ENCODE measurements at places on chromosomes 13 and 19.

- no peaks in the 10 kb centered on the region for H3K36me3 ChIP-seq
- no peak overlapping the region for H3K27ac ChIP-seq
- H3K27me3 ChIP-seq = peaks cover 27% of the 10 kb centered on the region
- ATAC-seq = no peak
Measured at GRCh38 chr13:51025245-51025905, 85.7 kb downstream of the C13orf42 start.

GRCh38 chr19:3233831-3234230, 9.4 kb downstream of the CELF5 start:
- no peaks in the 10 kb centered on the region for H3K4me1 ChIP-seq
- H3K27ac ChIP-seq = no peak overlapping the region
- no peak overlapping the region for H3K4me3 ChIP-seq
- no peaks in the 10 kb centered on the region for H3K36me3 ChIP-seq
- H3K27me3 ChIP-seq = peaks cover 33% of the 10 kb centered on the region

- peak; percentile 66 for ATAC-seq
- no peaks in the 10 kb centered on the region for H3K36me3 ChIP-seq
- H3K4me3 ChIP-seq = no peak overlapping the region
- no peaks in the 10 kb centered on the region for H3K27me3 ChIP-seq
- H3K27ac ChIP-seq = peak overlapping the region; percentile 17
- peaks cover 20% of the 10 kb centered on the region for H3K4me1 ChIP-seq
Measured at GRCh38 chr13:50474088-50474662, 369.3 kb downstream of the DLEU7 start.

- H3K4me3 ChIP-seq = peak overlapping the region; percentile 83
- H3K27ac ChIP-seq = peak overlapping the region; percentile 95
- ATAC-seq = no peak
- no peaks in the 10 kb centered on the region for H3K27me3 ChIP-seq
- H3K4me1 ChIP-seq = peaks cover 75% of the 10 kb centered on the region
Measured at GRCh38 chr19:6800991-6801484, 28.5 kb downstream of the VAV1 start.

GRCh38 chr19:34841780-34842179, 68.8 kb upstream of the ZNF599 start:
- H3K4me1 ChIP-seq = peaks cover 8% of the 10 kb centered on the region
- H3K27ac ChIP-seq = no peak overlapping the region
- peaks cover 19% of the 10 kb centered on the region for H3K27me3 ChIP-seq
- H3K36me3 ChIP-seq = peaks cover 3% of the 10 kb centered on the region
- ATAC-seq = no peak

DNA sequence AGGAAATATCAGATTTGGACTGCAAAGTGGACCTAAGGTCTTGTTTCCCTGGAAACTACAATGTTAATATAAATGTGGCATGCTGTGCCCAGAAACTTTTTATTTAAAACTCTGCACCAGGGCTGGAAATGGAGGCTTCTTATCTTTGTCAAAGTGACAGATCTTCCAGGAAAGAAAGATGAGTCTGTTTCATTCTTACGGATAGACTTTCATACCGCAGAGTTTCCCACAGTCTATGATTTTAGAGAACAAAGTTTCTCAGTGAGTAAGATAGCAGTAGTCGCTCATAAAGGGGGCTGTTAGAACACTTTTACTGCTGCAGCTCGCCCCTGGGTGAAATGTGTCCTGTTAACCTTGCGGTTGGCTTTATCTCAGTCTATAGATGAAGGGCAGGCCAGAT, 6.7 kb downstream of the CLEC11A start:
- no peaks in the 10 kb centered on the region for H3K36me3 ChIP-seq
- ATAC-seq = no peak
- no peaks in the 10 kb centered on the region for H3K4me1 ChIP-seq
- H3K4me3 ChIP-seq = no peak overlapping the region
- no peak overlapping the region for H3K27ac ChIP-seq

DNA sequence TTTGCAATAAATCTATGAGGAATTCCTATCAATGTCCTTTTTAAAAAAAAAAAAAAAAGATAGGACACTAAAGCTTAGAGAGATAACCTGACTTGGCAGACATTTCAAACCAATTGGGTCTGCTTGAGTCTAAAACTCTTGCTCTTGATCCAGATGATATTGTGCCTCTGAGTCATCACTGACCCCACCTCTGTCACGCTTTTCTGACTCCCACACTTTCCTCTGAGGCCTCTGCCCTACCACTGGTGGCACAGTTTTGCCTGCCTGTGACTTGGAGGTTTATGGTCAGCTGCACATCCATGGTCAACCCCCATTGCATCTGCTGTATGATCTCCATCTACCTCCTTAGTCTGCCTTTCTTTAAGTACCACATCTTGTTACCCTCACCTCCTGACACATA, 328.7 kb downstream of the SPRY2 start:
- no peaks in the 10 kb centered on the region for H3K36me3 ChIP-seq
- H3K4me3 ChIP-seq = no peak overlapping the region
- peak; percentile 68 for ATAC-seq
- H3K27me3 ChIP-seq = no peaks in the 10 kb centered on the region

DNA sequence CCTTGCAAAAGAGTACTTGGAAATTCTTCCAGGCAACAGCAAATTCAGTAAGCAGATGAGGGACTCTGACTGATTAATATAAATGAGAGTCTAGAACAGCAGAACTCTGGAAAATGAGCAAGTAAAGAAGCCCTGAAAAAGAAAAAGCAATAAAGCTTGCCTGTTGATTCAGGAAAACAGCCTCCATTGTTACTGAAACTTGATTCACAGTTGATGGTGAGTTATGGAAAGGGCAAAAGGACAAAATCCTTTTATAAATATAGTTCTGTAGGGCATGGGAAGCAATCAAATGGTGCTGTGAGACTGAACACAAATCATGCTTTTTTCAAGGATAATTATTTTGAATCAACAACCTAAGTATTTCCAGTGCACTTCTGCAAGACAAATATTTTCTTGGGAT, 67.7 kb downstream of the IRS2 start:
- no peak for ATAC-seq
- no peak overlapping the region for H3K4me3 ChIP-seq
- H3K27me3 ChIP-seq = no peaks in the 10 kb centered on the region
- no peaks in the 10 kb centered on the region for H3K4me1 ChIP-seq
- H3K27ac ChIP-seq = no peak overlapping the region

GRCh38 chr13:55577847-55578210, 1562.9 kb upstream of the PRR20A start:
- no peaks in the 10 kb centered on the region for H3K36me3 ChIP-seq
- H3K27ac ChIP-seq = no peak overlapping the region
- H3K4me3 ChIP-seq = no peak overlapping the region
- no peaks in the 10 kb centered on the region for H3K27me3 ChIP-seq
- no peak for ATAC-seq
- no peaks in the 10 kb centered on the region for H3K4me1 ChIP-seq

DNA sequence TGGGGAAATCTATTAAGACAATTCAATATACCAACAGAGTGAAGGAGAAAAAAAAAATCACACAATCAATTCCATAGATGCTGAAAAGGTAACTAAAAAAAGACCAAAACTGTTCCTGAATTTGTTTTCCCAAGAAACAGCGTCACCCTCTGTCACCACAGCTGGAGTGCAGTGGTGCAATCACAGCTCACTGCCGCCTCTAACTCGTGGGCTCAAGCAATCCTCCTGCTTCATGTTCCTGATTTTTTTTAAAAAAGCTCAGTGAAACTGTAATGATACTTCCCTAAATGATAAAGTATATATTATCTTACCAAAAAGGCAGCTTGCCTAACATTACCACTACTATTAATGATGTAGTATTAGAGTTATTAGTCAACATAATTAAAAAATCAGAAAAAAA, 19.6 kb upstream of the ZFP14 start:
- H3K4me1 ChIP-seq = peaks cover 18% of the 10 kb centered on the region
- no peaks in the 10 kb centered on the region for H3K27me3 ChIP-seq
- no peak overlapping the region for H3K27ac ChIP-seq
- ATAC-seq = no peak

DNA sequence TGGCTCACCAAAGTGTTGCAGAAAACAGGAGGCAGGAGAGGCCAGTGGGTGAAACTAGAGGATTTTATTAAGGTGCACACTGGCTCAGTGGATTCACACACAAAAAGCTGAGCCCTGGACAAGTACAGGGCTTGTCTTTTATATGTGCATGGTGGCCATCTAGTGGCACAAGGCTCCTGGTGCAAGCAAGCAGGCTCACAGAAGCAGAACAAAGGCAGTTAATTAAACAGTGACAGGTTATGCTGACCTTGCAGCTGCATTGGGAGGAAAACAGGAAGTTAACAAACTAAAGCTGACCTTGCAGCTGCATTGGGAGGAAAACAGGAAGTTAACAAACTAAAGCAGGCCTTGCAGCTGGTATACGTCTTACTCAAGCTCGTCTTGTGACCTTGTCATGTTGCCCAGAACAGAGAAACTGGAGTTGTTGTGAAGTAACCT, 65.3 kb upstream of the ZNF681 start:
- peak; percentile 68 for ATAC-seq
- no peaks in the 10 kb centered on the region for H3K4me1 ChIP-seq
- no peak overlapping the region for H3K4me3 ChIP-seq
- H3K27me3 ChIP-seq = no peaks in the 10 kb centered on the region

GRCh38 chr13:43230989-43231388, 207.6 kb downstream of the DNAJC15 start:
- H3K27me3 ChIP-seq = peaks cover 25% of the 10 kb centered on the region
- no peak overlapping the region for H3K27ac ChIP-seq
- no peak for ATAC-seq
- H3K4me3 ChIP-seq = no peak overlapping the region
- H3K36me3 ChIP-seq = no peaks in the 10 kb centered on the region

DNA sequence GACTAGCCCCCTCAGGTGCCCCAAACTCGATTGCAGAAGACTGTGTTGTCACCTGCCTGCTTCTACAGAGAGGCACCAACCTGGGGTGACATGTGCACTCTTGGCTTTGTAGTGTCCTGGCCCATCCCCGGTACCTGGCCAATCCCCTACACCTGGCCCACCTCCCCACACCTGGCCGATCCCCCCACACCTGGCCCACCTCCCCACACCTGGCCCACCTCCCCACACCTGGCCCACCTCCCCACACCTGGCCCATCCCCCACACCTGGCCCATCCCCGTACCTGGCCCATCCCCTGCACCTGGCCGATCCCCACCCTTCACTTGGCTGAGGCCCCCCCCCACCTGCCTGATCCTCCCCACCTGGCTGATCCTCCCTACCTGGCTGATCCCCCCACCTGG, 25.4 kb downstream of the ATP11A start:
- peaks cover 38% of the 10 kb centered on the region for H3K36me3 ChIP-seq
- peaks cover 53% of the 10 kb centered on the region for H3K4me1 ChIP-seq
- no peak overlapping the region for H3K4me3 ChIP-seq
- no peaks in the 10 kb centered on the region for H3K27me3 ChIP-seq
- peak; percentile 53 for ATAC-seq

GRCh38 chr13:93158565-93158964, 68.0 kb upstream of the GPC6 start:
- no peak overlapping the region for H3K27ac ChIP-seq
- H3K4me3 ChIP-seq = no peak overlapping the region
- no peaks in the 10 kb centered on the region for H3K36me3 ChIP-seq
- no peaks in the 10 kb centered on the region for H3K27me3 ChIP-seq
- no peak for ATAC-seq
- no peaks in the 10 kb centered on the region for H3K4me1 ChIP-seq

GRCh38 chr19:14023404-14024235, 4.3 kb upstream of the RLN3 start:
- no peaks in the 10 kb centered on the region for H3K27me3 ChIP-seq
- ATAC-seq = no peak
- H3K4me1 ChIP-seq = peaks cover 28% of the 10 kb centered on the region
- H3K36me3 ChIP-seq = no peaks in the 10 kb centered on the region

GRCh38 chr19:51055866-51056265, 9.0 kb downstream of the KLK13 start:
- H3K27ac ChIP-seq = no peak overlapping the region
- H3K36me3 ChIP-seq = no peaks in the 10 kb centered on the region
- peaks cover 61% of the 10 kb centered on the region for H3K27me3 ChIP-seq
- H3K4me1 ChIP-seq = no peaks in the 10 kb centered on the region
- no peak overlapping the region for H3K4me3 ChIP-seq
- ATAC-seq = no peak

DNA sequence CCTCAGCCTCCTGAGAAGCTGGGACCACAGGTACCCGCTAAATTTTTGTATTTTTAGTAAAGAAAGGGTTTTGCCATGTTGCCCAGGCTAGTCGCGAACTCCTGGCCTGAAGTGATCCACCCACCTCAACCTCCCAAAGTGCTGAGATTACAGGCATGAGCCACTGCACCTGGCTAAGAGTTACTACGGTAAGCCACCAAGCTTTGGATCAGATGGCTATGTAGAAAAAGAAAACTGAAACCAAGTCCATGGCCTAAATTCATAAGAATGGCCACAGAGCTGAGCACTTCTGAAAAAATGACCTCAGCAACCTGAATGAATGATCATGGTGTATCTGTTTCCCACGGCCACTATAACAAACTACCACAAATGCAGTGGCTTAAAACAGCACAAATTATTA, 9.4 kb downstream of the OPA3 start:
- ATAC-seq = no peak
- H3K4me3 ChIP-seq = no peak overlapping the region
- no peak overlapping the region for H3K27ac ChIP-seq
- peaks cover 5% of the 10 kb centered on the region for H3K36me3 ChIP-seq
- H3K4me1 ChIP-seq = peaks cover 17% of the 10 kb centered on the region

GRCh38 chr13:64071352-64071751, 2655.7 kb upstream of the PCDH20 start:
- H3K27me3 ChIP-seq = no peaks in the 10 kb centered on the region
- H3K4me3 ChIP-seq = no peak overlapping the region
- no peak for ATAC-seq
- no peaks in the 10 kb centered on the region for H3K36me3 ChIP-seq
- no peaks in the 10 kb centered on the region for H3K4me1 ChIP-seq

- H3K4me1 ChIP-seq = peaks cover 32% of the 10 kb centered on the region
- H3K27me3 ChIP-seq = no peaks in the 10 kb centered on the region
- no peak for ATAC-seq
Measured at GRCh38 chr19:38055655-38056521, 148.9 kb downstream of the SIPA1L3 start.

- peaks cover 90% of the 10 kb centered on the region for H3K4me1 ChIP-seq
- H3K27ac ChIP-seq = peak overlapping the region; percentile 78
- no peaks in the 10 kb centered on the region for H3K27me3 ChIP-seq
- peak; percentile 63 for ATAC-seq
- H3K4me3 ChIP-seq = peak overlapping the region; percentile 38
Measured at GRCh38 chr19:35318679-35319448, 10.1 kb upstream of the CD22 start.

- no peaks in the 10 kb centered on the region for H3K36me3 ChIP-seq
- H3K27ac ChIP-seq = no peak overlapping the region
- ATAC-seq = no peak
Measured at GRCh38 chr19:46463516-46463915, 7.8 kb downstream of the PNMA8A start.

DNA sequence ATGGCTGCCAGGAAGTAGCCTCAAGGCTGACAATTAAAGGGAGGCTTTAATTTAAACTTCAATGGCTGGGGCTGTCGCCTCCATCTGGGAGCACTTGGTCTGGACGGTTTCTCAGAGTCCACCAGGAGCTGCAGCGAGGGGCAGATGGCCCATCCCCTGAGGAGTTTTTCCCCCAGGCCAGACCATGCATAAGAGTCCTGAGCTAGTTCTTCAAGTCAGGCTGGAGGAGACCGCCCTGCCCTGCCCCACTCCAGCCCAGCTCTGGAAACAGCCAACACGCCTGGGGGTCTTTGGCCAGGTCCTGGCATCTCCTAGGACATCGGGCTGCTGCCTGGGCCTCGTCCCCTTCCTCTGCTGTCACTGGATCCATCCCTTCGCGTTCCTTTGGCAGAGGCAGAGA, 5.3 kb upstream of the ACTN4 start:
- H3K27ac ChIP-seq = no peak overlapping the region
- H3K4me1 ChIP-seq = peaks cover 10% of the 10 kb centered on the region
- no peak for ATAC-seq
- H3K4me3 ChIP-seq = no peak overlapping the region

GRCh38 chr13:65929436-65929835, 1300.7 kb downstream of the PCDH9 start:
- H3K4me1 ChIP-seq = no peaks in the 10 kb centered on the region
- H3K36me3 ChIP-seq = no peaks in the 10 kb centered on the region
- no peaks in the 10 kb centered on the region for H3K27me3 ChIP-seq
- ATAC-seq = no peak
- no peak overlapping the region for H3K27ac ChIP-seq
